ENCODE measurements at places on chromosomes 13 and 19.

GRCh38 chr19:2385053-2385721, 25.1 kb downstream of the TMPRSS9 start:
- DNase-seq = no peak

DNA sequence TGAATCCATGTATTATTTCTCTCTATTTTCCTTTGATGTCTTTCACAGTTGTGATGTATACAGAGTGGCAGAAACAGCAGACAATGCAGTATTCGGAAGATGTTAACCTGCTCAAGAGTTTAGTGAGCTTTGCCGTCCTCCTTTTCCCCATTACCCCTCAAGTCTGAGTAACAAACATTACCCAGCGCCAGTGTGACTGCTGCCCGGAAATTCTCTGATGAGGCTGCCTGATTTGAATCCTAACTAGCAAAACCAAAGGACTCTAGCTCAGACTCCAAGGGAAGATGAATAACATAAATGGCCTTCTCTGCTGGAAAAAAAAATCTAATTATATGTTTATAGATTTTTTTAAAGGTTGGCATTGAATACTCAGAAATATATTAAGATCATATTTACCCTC, 247.3 kb upstream of the SOX21 start:
- no peak for DNase-seq

- no peak for DNase-seq
Measured at GRCh38 chr13:113393226-113393562, 29.3 kb upstream of the GRTP1 start.

- DNase-seq = no peak
Measured at GRCh38 chr19:28644169-28644775, 568.7 kb downstream of the UQCRFS1 start.
